Mammary microvascular endothelial cell (primary cell): ENCODE measurements at places on chromosomes 2 and 18. TPM values are rescaled to one million over a fixed set of nuclear protein-coding genes. Genes with fewer than 3 reads are reported as not detected.

FAM210A gene
- total RNA-seq, result 8.1 and 15.3 TPM in 2 replicates

RBM43 gene
- total RNA-seq, result 2.7 and 3.6 TPM in 2 replicates

RAB27B gene
- under 0.01 and 0.25 TPM in 2 replicates for total RNA-seq

TMEM182 gene
- total RNA-seq, result 0.20 TPM in 1 of 2 replicates, not detected in the other

POMC gene
- 6.3 and 7.2 TPM in 2 replicates for total RNA-seq

EML6 gene
- 0.13 and 0.89 TPM in 2 replicates for total RNA-seq

UGP2 gene
- total RNA-seq, result 48.1 and 53.2 TPM in 2 replicates

TSHZ1 gene
- 14.5 and 14.6 TPM in 2 replicates for total RNA-seq

MAP3K19 gene
- total RNA-seq, result not detected in 2 replicates

SPATA3 gene
- total RNA-seq, result not detected in 2 replicates

PLEK gene
- total RNA-seq, result 0.05 TPM in 1 of 2 replicates, not detected in the other

ABCG8 gene
- not detected in 2 replicates for total RNA-seq

HOXD8 gene
- total RNA-seq, result 17.3 and 24.1 TPM in 2 replicates

GCKR gene
- total RNA-seq, result 0.34 and 3.7 TPM in 2 replicates

ANKAR gene
- total RNA-seq, result 1.7 and 3.1 TPM in 2 replicates

SDC1 gene
- total RNA-seq, result 1.4 and 1.9 TPM in 2 replicates

TNFAIP6 gene
- total RNA-seq, result 0.64 TPM in 1 of 2 replicates, not detected in the other

PTH2R gene
- total RNA-seq, result not detected in 2 replicates

NTSR2 gene
- total RNA-seq, result not detected in 2 replicates

INPP1 gene
- 29.5 and 37.2 TPM in 2 replicates for total RNA-seq

STARD6 gene
- not detected in 2 replicates for total RNA-seq

SERPINB12 gene
- not detected in 2 replicates for total RNA-seq

NUP35 gene
- 18.7 and 21.9 TPM in 2 replicates for total RNA-seq

GPBAR1 gene
- not detected in 2 replicates for total RNA-seq

KIF5C gene
- 0.25 and 0.33 TPM in 2 replicates for total RNA-seq

MALL gene
- 171 and 194 TPM in 2 replicates for total RNA-seq

CCDC68 gene
- 5.3 and 5.9 TPM in 2 replicates for total RNA-seq

CCBE1 gene
- 2.0 and 3.5 TPM in 2 replicates for total RNA-seq

SIX2 gene
- not detected in 2 replicates for total RNA-seq

CDH20 gene
- total RNA-seq, result 0.05 and 0.07 TPM in 2 replicates

STPG4 gene
- 0.33 TPM in 1 of 2 replicates, not detected in the other for total RNA-seq

ST8SIA5 gene
- 0.05 TPM in 1 of 2 replicates, not detected in the other for total RNA-seq

SOX11 gene
- not detected in 2 replicates for total RNA-seq

PFN4 gene
- 0.69 TPM in 1 of 2 replicates, not detected in the other for total RNA-seq

MDH1B gene
- not detected in 2 replicates for total RNA-seq

CROCC2 gene
- not detected in 2 replicates for total RNA-seq

CYP26B1 gene
- 18.0 and 19.7 TPM in 2 replicates for total RNA-seq

NXPH2 gene
- total RNA-seq, result not detected in 2 replicates

REG3G gene
- total RNA-seq, result not detected in 2 replicates

PLA2R1 gene
- 4.9 and 6.4 TPM in 2 replicates for total RNA-seq

SNORC gene
- total RNA-seq, result 0.10 and 1.6 TPM in 2 replicates

UGT1A10 gene
- not detected in 2 replicates for total RNA-seq

SERPINB11 gene
- not detected in 2 replicates for total RNA-seq

POTEJ gene
- total RNA-seq, result 0.07 TPM in 1 of 2 replicates, not detected in the other

UCN gene
- total RNA-seq, result not detected in 2 replicates

SP140 gene
- total RNA-seq, result under 0.01 and 0.20 TPM in 2 replicates

CFAP53 gene
- total RNA-seq, result 0.25 and 0.27 TPM in 2 replicates

FBXO48 gene
- 0.47 and 0.84 TPM in 2 replicates for total RNA-seq

GRB14 gene
- 0.33 and 2.6 TPM in 2 replicates for total RNA-seq

GAREM1 gene
- 0.39 and 0.53 TPM in 2 replicates for total RNA-seq

DSG2 gene
- total RNA-seq, result 1.3 and 3.1 TPM in 2 replicates

NYAP2 gene
- total RNA-seq, result not detected in 2 replicates

COA5 gene
- 13.3 and 14.8 TPM in 2 replicates for total RNA-seq

WDPCP gene
- total RNA-seq, result 3.5 and 4.0 TPM in 2 replicates

ALK gene
- not detected in 2 replicates for total RNA-seq

UGT1A8 gene
- total RNA-seq, result not detected in 2 replicates

C2orf66 gene
- total RNA-seq, result not detected in 2 replicates
